ENCODE measurements at places on chromosomes 1 and 21.

GRCh38 chr21:23740463-23740862 lies 1866.8 kb downstream of the MRPL39 start:
- no peak for DNase-seq

- no peak for DNase-seq
Observed at GRCh38 chr1:194629011-194629410, 1442.6 kb upstream of the B3GALT2 start.

DNA sequence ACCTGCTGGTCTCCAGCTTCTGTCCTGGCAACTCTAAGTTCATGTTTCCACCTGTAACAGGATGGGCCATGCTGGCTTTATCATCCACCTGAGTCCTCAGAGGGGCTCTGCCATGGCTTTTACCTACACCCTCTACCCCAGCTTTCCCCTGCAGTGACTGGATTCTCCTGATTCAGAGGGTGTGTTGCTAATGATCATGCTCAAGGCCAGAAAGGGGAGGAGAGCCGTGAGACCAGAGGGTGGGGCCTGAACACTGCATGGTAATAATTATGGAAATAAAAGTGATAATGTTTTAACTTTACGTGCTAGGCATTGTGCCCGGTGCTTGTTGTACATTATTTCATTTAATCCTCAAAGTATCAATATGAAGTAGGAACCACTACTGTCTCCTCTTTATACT lies 53.3 kb downstream of the CNIH3 start:
- no peak for DNase-seq

- no peak for DNase-seq
Observed at GRCh38 chr21:41370840-41371684, 9.2 kb downstream of the MX2 start.

DNA sequence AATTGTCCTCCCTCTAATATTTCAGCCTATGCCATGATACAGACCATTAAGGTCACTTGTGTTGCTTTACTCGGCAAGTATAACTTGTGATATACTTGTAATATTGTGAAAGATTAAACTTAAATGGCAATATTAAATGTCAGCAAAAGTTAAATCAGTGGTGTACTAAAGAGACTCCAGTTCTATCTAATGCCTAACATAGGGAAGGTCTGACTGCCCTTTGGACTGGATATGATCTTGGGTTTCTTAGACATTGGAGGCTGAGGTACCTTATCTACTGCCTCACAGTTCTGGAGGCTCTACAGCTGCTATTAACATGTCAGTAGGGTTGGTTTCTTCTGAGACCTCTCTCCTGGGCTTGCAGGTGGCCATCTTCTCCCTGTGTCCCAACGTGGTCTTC lies 89.9 kb downstream of the MT1HL1 start:
- DNase-seq = no peak

DNA sequence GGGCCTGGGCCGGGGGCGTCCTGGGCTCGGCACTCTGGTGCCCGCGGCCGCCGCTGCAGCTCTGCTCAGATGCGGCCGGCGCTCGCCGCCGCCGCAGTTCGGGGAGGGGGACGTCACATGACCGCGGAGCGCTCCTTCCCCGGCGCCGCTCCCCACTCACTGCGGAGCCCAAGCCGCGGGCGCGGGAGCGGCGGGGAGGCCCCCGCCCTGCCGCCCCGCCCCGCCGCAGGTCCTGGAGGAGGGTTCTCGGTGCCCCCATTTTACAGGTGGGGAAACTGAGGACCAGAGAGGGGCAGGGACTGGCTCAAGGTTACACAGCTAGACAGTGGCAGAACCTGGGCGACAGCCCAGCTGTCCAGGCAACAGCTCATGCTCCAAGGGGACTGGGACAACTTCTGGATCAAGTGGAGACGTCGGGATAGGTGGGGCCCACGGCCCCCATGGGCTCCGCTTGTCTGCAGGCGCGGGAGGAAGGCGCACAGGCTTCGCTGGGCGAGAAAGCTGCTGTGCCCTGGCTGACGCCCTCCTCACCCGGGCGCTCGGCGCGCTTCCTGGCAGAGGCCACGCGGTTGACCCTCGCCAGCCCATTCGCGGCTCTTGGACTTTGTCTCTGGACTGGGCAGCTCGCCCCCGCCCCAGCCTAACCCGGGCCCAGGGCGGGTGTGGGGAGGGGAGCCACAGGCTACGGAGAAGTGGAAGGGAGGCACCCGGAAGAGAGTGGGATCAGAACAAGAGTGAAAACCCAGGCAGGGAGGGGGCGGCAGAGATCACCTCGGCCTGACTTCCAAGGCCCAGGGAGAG lies at the start of gene RAP1GAP:
TSS of gene RAP1GAP (minus strand) at position 100 of the 801 bp plus-strand sequence. CDS start 49,325 bp downstream, outside the sequence.
- peak; percentile 38 for DNase-seq

GRCh38 chr1:56123826-56124225 lies 455.5 kb downstream of the PLPP3 start:
- DNase-seq = no peak

GRCh38 chr1:145994391-145995120 lies 1.8 kb downstream of the TXNIP start:
- no peak for DNase-seq
